CD4-positive, CD25-positive, alpha-beta regulatory T cell (primary cell): ENCODE measurements at places on chromosomes 13 and 19. TPM values are rescaled to one million over a fixed set of nuclear protein-coding genes. Genes with fewer than 3 reads are reported as not detected.

Gene ACTMAP
- 3.2 TPM for polyA plus RNA-seq

Gene SPACA4
- polyA plus RNA-seq: not detected

Gene ADM5
- 0.10 TPM for polyA plus RNA-seq

Gene C19orf85
- not detected for polyA plus RNA-seq

Gene ZNF749
- polyA plus RNA-seq: 8.0 TPM

Gene SPART
- polyA plus RNA-seq: 13.0 TPM

Gene C19orf38
- polyA plus RNA-seq: not detected

Gene KLK12
- polyA plus RNA-seq: not detected

Gene FSD1
- polyA plus RNA-seq: not detected

Gene CNFN
- not detected for polyA plus RNA-seq

Gene ZNF526
- 5.8 TPM for polyA plus RNA-seq

Gene COL4A1
- polyA plus RNA-seq: not detected

Gene FAM83E
- not detected for polyA plus RNA-seq

Gene DPRX
- polyA plus RNA-seq: not detected

Gene UNC13A
- not detected for polyA plus RNA-seq

Gene CYTH2
- polyA plus RNA-seq: 24.2 TPM

Gene DDA1
- polyA plus RNA-seq: 30.7 TPM

Gene ZNF878
- not detected for polyA plus RNA-seq

Gene GFY
- polyA plus RNA-seq: not detected

Gene MAN2B1
- polyA plus RNA-seq: 58.6 TPM

Gene ZNF709
- 3.7 TPM for polyA plus RNA-seq

Gene OR7C1
- not detected for polyA plus RNA-seq

Gene CEACAM6
- not detected for polyA plus RNA-seq

Gene TMEM238
- polyA plus RNA-seq: 0.48 TPM

Gene ARHGAP35
- 4.7 TPM for polyA plus RNA-seq

Gene BST2
- polyA plus RNA-seq: 160 TPM

Gene CYP4F11
- not detected for polyA plus RNA-seq

Gene BRCA2
- 1.9 TPM for polyA plus RNA-seq

Gene CCL25
- not detected for polyA plus RNA-seq

Gene ZNF432
- polyA plus RNA-seq: 3.8 TPM

Gene OR4F17
- not detected for polyA plus RNA-seq

Gene FAM32A
- 160 TPM for polyA plus RNA-seq

Gene SLC25A42
- 13.4 TPM for polyA plus RNA-seq

Gene SMIM44
- polyA plus RNA-seq: not detected

Gene CD22
- not detected for polyA plus RNA-seq
